NAMALWA (cell line): ENCODE measurements at places on chromosomes 5 and 9.

GRCh38 chr9:33222031-33222430, 17.9 kb upstream of the SPINK4 start:
- peak; percentile 68 for DNase-seq

GRCh38 chr5:139765409-139766217, 30.0 kb upstream of the PSD2 start:
- DNase-seq, result peak; percentile 83

DNA sequence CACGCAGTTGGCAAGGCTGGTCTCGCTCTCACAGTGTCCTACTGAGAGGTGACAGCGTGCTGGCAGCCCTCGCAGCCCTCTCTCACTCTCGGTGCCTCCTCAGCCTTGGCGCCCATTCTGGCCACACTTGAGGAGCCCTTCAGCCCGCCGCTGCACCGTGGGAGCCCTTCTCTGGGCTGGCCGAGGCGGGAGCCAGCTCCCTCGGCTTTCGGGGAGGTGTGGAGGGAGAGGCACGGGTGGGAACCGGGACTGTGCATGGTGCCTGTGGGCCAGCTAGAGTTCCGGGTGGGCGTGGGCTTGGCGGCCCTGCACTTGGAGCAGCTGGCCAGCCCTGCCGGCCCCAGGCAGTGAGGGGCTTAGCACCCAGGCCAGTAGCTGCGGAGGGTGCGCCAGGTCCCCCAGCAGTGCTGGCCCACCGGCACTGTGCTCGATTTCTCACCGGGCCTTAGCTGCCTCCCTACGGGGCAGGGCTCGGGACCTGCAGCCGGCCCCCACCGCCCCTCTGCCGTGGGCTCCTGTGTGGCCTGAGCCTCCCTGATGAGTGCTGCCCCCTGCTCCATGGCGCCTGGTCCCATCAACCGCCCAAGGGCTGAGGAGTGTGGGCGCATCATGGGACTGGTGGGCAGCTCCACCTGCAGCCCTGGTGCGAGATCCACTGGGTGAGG, 15.7 kb upstream of the RNF180 start:
- DNase-seq, result no peak

GRCh38 chr5:53120165-53120564, 10.6 kb upstream of the MOCS2 start:
- DNase-seq, result no peak

DNA sequence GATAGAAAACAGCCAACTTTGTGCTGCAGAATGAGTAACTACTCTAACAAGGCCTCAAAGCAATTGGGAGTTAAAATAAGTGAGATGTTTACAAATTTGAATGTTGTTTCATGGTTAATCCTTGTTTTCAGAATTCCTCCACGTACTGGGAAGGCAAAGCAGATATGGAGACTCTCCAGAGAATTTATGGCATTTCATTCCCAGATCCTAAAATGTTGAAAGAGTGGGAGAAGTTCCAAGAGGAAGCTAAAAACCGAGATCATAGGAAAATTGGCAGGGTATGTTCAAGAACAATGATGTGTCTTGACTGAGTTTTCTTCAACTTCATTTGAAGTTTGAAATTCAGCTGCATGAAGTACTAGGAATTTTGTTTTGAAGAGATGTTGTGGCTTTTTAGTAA, 16.4 kb downstream of the TARS1 start:
- no peak for DNase-seq

DNA sequence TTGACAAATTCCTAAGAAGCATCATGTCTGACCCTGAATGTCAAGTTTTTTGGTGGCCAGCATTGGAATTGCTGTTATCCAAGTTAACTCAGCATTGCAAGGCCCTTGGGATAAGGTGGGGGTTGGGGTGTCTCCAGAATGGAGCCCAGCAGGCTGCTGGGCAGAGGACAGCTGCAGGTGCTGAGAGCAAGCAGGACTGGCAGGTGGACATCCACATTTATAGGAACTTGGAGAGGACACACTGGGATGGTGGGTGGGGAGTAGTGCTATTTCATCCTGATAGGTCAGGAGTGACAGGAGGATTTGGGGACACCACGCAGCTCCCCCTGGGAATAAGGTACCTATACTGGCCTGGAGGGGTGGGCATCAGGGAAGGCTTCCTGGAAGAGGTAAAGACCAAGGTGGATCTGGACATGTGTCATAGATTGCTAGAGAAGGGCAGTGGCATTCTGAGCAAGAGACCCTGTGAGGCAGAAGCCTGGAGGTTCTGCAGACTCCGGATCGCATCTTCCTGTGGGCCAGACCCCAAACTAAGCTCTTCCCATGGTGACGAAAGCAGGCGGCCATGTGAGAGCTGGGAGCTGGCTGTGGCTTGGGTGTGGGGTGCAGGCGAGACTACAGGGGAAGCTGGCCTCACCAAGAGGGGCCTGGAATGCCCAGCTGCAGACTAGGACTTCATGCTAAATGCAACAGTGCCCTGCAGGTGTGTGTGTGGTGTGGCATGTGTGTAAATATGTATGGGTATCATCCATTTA, 148.1 kb downstream of the RGS3 start:
- DNase-seq, result no peak

DNA sequence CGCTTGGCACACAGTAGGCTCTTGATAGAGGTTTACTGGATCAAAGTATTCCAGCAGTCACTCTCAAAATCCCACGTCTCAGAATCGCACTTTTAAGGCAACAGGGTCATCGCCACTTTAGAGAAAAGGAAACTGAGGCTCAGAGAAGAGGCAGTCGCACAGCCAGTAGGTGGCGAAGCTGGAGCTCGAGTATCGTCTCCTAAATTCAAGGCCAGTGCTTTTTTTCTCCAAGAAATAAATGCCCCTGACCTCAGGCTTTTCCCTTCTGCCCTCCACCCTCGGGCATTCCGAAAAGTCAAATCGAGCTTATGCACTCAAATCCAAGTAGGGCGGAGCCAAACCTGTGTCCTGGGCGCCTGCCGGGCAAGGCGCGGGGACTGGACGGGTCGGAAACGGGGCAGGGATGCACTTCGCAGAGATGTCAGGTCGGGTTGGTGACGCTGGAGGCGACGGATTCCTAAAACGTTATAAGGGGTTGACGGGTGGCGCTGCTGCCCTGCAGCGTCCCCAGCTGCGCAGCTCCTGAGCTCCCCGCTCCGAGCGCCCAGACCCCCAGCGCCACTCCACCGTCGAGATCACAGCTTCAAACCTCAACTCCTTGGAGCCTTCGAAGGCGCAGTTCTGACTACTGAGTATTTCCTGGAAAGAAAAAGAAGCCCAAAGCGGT, 4.7 kb upstream of the FOXB2 start:
- DNase-seq, result no peak

GRCh38 chr9:16661816-16662215, 208.7 kb downstream of the BNC2 start:
- no peak for DNase-seq

DNA sequence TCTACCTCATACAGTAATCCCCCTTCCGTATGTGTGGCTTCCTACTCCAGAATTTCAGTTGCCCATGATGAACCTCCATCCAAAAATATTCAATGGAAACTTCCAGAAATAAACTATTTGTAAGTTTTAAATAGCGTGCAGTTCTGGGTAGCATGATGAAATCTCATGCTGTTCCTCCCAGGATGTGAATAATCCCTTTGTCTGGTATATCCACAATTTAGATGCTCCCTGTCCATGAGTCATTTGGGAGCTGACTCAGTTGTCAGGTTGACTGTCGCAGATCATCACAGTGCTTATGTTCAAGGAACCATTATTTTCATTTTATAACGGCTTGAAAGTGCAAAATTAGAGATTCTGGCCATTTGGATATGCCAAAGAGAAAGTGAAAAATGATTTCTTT, 290.1 kb upstream of the CDH9 start:
- DNase-seq, result no peak

DNA sequence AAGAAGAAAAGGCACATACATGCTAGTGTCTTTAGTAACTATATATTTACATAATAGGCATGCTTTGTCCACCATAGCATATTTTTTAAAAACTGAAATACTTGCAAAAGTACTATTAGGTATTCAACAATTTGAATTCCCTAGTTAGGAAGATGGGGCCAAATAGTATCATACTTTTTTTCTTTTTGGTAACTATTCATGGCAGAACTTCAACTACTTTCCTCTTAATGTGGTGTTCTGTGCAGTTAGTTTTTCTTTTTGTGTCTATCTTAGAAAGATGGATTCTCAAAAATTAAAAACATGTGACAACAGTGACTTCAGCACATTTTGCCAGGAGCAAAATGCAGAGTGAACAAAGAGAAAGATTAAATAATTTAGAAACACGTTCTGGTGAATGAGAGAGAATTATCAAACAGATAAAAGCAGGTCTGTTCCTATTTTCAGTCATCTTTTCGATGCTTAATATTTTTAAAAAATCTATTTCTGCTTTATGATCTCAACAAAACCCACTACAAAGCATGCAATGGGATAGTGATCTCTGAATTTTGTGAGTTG, 341.1 kb downstream of the ARL15 start:
- no peak for DNase-seq

DNA sequence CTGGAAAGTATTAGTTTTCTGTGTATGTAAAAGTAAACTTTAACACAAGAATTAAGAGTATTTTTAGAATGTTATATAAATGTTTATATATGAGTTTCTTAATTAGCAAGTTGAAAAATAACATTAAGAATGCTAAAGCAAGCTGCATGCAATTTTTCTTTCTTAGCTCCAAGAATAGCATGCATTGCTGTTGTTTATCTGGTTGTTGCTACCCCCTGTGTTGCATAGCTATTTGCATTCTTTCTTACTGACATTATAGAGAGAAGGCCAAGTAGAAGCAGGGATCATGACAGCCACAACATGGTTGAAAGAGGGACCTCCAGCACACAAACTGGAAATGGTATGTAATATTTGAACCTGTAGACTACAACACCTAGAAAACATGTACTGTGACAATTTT, 94.8 kb downstream of the ERCC6L2 start:
- DNase-seq, result no peak
